ENCODE measurements at places on chromosomes 2 and 18. TPM values are rescaled to one million over a fixed set of nuclear protein-coding genes. Genes with fewer than 3 reads are reported as not detected.
A peak's percentile ranks its signal among the peaks of the same experiment; 100 is the strongest.

The MYL1 gene
- not detected for total RNA-seq

DNA sequence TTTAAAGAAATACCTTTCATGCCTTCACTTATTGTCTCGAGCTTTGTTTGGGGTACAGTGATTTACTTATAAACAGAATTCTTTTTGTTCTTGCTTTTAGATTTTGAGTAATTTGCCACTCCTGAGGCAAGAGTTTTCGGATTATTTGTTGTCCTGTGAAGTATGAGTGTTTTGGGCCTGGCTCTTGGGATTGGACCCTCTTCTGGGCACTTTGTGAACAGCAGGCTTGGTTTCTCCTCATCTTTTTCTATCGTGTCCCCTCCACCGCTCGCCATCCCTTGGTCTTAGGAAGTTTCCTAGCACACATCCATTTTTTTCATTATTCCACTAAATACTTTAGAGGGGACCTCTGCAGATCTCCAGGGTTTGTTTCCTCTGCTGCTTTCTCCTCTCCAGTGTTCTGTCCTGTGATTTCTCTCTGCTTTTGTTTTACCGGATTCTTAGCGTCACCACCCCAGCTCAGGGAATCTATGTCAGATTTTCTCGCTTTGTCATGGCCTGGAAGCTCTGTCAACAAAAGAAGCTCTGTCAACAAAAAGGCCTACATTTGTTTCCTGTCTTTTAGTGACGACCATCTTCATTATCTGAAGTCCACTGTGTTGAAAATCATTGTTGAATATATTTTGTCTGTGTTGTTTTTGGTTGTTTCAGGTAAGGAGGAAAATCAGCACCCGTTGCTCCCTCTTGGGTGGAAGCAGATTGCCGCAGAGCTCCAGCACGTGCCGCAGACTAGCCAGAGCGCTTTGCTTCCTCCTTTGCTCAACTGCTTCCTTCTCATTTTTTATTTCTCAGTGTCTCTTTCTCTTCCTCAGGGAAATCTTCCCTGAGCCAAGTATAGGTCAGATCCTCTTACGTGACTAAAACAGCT lies 27.8 kb downstream of the ANKRD62 start:
- H3K4me1 ChIP-seq = no peaks in the 10 kb centered on the region
- DNase-seq = peak; percentile 11
- H3K27me3 ChIP-seq = no peaks in the 10 kb centered on the region

The ALK gene
- under 0.01 TPM for total RNA-seq

GRCh38 chr2:1742681-1743395 lies 1.5 kb downstream of the PXDN start:
- peak; percentile 97 for DNase-seq
- H3K36me3 ChIP-seq = peaks cover 6% of the 10 kb centered on the region
- peak overlapping the region; percentile 86 for H3K27ac ChIP-seq
- peaks cover 9% of the 10 kb centered on the region for H3K27me3 ChIP-seq
- peaks cover 21% of the 10 kb centered on the region for H3K4me1 ChIP-seq
- H3K4me3 ChIP-seq = peak overlapping the region; percentile 77

The BAZ2B gene
- total RNA-seq = 59.4 TPM

GRCh38 chr2:187698374-187699110 lies 144.3 kb upstream of the TFPI start:
- DNase-seq = no peak
- H3K27ac ChIP-seq = no peak overlapping the region
- H3K4me1 ChIP-seq = no peaks in the 10 kb centered on the region
- H3K4me3 ChIP-seq = no peak overlapping the region

GRCh38 chr2:143029141-143029540 lies 100.1 kb upstream of the ARHGAP15 start:
- no peaks in the 10 kb centered on the region for H3K27me3 ChIP-seq
- H3K4me3 ChIP-seq = no peak overlapping the region

Measured in osteoblast (primary cell).